GM12878 (cell line): ENCODE measurements at places on chromosomes 12 and 14. TPM values are rescaled to one million over a fixed set of nuclear protein-coding genes. Genes with fewer than 3 reads are reported as not detected.

DNA sequence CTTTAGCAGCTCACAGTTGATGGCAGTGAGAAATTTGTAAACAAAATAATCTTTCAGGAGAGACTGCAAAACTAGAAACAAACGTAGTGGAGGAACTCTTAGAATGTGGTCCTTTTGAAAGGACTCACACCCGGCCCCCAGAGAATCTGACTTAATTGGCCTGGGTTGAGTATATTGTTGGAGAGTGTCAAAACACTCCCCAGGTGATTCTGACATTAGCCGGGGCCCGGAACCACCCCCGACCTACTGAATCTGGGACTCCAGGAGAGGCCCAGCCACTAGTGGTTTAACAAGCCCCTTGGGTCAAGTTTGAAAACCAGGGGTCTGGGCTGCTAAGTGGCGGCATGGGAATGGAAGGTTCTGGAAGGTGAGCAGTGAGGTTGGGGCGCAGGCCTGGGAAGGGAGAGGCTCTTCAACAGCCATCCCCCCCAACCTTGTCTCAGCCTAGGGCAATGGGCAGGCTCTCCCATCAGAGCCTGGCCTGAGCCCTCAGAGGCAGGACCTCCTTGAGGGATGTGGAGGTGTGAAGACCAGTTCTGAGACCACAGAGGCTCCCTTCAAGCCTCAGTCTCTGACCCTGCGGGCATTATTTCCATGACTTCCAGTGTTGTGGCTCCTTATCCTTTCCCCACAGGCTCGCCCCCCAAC lies 1.1 kb upstream of the ELK3 start:
- DNase-seq, result no peak

DNA sequence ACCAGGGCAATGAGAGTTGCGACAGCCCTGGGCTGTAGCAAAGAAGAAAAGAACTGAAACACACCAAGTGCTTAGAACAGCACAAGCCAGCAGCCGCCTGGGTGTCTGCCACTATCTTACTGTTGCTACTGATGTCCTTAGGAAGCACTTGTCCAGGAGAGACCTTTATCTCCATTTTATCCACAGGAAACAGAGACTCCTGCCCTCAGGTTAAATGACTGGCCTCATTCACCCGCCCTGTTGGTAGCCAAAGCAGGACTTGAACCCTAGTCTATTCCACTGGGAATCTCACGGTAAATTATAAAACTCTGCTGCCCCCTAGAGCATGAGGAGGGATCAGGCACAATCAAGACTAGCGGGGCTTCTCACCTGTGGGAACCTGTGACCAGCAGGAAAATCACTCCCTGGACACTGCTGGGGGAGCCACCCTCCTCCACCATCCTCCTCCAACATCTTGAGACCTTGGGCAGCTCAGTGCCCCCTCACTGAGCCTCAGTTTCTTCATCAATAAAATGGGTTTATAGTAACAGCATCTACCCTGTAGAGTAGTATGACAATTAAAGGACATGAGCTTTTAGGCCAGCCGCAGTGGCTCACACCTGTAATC lies 20.5 kb upstream of the TESC start:
- DNase-seq, result no peak

GRCh38 chr14:67170660-67171059 lies 18.6 kb upstream of the GARIN2 start:
- no peak for DNase-seq

DNA sequence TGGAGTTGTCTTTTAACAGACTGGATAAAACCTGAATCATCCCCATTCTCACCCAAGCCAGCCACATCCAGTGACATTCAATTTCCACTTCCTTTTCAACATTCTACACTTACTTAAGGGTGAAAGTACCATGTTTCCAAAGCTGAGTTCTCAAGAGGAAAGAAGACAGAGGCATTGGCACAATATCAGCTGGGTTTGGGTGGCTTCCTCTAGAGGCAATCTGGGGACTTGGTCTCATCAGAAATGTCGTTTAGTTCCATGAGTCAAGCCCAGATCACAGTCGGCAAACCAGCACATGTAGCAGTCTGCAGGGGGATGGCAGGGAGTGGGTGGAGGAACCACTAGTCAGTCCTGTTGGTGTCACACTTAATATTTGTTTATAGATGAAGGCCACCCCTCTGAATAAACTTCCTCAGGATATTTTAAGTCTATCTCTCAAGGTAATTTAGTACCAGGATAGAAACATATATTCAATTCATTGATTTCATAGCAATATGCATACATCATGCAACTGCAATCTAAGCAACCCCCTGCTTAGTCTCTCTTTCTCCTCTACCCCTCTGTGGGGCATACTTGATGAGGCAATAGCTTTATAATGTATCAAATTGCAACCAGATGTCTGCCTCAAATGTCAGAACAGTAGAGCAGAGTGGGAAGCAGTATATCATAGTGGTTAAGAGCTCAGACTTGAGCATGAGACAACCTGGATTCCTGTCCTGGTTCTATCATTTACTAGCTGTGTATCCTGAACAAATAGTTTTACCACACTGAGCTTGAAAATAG lies 3.0 kb downstream of the SRRM4 start:
- no peak for DNase-seq

The SCAF11 gene
- 94.6 and 102 TPM in 2 replicates for total RNA-seq
